ENCODE measurements at places on chromosomes 3 and 15. TPM values are rescaled to one million over a fixed set of nuclear protein-coding genes. Genes with fewer than 3 reads are reported as not detected.

Gene RHCG
- 8.7 TPM for total RNA-seq

Gene TGM4
- total RNA-seq: 3.1 TPM

- no peak for DNase-seq
Measured at GRCh38 chr3:106239195-106239697, 370.4 kb upstream of the CBLB start.

Gene PLCB2
- total RNA-seq: 6.3 TPM
